ENCODE measurements at places on chromosomes 6 and 20.

DNA sequence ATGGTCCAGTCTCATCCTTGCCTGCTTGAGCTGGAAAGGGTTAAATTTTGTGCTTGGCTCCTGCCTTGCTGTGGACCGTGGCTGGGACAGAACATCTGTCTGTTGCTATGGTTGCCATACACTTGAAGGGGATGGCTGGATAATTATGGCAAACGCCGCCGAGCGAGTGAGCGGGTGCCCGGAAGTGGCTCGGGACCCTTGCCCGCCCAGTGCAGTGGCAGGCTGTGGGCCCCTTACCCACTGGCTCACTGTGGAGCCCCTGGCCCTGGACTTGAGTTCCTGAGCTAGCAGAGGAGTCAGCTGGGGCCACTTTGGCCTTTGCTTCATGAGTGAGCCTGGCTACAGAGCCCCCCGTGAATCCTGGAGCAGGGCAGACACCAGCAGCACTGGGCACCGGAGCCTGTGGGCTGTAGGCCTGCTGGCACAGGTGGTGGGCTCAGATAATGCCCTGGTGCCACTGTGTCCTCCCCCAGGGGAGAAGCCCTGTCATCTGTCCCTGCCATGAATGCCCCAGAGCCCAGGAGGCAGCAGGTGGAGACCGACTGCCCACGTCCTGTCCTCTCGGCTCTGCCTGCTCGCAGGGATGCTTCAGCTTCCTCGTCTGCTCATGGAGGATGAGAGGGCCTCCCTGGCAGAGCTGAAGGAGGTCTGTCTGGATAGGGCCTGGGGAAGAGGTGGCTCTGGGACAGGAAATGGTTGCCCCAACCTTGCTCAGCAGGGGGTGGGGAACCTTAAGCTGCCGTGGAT, 25.5 kb upstream of the NOL4L start:
- no peak for DNase-seq

DNA sequence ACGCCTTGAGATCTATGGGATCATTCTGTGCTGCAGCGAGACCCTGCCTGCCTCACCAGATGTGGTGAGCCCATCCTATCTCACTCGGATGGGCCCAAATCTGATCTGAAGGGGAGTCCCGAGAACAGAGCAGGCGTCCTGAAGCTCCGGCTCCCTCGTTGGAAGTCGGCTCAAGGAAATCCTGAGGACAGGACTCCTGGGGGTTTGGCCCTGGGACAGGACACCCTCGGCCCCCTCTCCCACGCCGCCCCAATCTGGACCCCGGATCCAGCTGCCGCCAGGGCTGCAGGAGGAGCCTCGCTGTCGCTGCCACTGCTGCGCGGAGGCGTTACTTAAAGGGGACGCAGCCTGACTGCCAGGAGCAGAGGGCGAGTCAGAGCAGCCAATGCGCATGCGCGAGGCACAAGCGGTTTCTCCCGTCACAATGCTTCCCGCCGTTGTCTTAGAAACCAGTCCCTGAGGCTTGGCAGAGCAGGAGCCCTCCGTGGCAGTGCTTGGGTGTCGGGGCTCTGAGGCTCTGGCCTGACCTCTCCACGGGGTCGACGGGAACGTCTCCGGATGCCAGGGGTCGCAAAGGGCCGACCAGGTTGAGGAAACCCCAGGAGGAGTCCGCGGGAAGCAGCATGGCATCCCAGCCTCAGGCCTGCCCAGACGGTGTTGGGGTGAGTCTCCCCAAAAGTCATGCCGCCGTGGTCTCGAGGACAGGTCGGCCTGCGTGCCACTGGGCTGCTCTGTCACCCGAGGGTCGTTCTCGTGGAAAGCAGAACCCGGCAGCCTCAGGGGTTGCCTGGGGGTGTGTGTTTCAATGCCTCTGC, 1567.8 kb upstream of the DEFB115 start:
- no peak for DNase-seq

- DNase-seq = no peak
Measured at GRCh38 chr6:134589512-134589911, 271.6 kb upstream of the SGK1 start.

DNA sequence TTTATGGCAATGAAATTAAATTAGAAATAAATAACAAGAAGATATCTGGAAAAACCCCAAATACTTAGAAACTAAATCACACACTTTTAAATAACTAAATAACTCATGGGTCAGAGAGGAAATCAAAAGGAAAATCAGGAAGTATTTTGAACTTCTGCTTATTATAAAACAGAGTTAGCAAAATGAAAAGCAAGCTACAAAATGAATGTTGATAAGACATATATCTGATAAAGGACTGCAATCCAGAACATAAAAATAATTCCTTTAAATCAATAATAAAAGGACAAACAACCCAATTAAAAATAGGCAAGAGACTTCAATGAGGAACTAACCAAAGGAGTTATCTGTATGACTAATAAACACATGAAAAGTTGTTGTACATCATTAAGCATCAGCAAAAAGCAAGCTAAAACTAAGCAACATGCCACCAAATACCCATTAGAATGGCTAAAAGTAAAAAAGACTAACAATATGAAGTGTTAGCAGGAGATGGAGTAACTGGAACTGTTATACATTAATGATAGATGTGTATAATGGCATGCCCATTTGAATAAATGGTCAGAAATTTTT, 38.9 kb upstream of the STMND1 start:
- no peak for DNase-seq

GRCh38 chr6:17666646-17667045, 40.1 kb downstream of the NUP153 start:
- no peak for DNase-seq

DNA sequence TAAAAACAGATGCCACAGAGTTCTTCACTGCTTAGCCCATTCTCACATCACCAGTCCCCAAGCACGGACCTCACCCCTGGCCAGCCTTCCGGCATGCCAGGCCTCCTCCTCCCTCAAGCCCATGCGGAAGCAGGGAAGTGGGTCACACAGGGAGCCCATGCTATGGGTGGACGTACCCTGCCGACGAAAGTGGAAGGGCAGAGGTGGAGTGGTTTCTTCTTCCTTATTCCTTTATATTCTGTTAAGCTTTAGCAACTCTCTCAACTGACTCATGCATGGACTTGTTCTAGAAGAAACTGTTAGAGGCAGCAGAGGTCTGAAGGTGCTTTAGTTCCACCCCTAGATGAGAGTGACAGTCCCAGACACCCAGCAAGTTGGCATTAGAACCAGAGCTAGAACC, 118.6 kb downstream of the LY86 start:
- DNase-seq = no peak

DNA sequence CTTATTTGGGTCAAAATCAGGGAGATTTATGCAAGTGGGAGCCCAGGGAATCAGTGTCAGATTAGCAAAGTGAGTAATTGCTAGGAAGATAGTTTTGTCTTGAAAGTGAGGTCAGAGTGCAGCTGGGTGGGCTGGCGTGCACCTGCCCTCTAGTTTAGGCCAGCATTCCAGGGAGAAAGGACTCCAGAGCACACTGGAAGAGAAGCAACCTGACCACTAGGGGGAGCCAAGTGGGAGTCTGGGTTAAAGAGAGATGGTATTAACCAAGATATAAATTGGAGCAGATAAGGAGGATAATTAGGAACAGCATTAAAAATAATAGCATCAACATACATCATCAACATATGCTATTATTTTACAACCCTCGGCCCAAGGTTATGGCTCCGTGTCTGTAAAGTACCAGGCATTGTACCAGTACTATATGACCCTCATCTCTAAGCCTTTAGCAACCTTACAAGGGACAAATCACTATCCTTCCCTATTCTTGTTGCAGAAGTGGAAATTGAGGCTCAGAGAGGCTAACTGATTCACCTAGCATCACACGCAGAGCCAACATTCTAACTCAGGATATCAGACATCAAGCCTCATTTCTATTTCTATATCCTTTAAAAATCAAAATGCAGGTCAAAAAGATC, 57.8 kb downstream of the SLC2A10 start:
- DNase-seq = no peak

- no peak for DNase-seq
Measured at GRCh38 chr6:48151142-48151541, 40.1 kb upstream of the PTCHD4 start.

DNA sequence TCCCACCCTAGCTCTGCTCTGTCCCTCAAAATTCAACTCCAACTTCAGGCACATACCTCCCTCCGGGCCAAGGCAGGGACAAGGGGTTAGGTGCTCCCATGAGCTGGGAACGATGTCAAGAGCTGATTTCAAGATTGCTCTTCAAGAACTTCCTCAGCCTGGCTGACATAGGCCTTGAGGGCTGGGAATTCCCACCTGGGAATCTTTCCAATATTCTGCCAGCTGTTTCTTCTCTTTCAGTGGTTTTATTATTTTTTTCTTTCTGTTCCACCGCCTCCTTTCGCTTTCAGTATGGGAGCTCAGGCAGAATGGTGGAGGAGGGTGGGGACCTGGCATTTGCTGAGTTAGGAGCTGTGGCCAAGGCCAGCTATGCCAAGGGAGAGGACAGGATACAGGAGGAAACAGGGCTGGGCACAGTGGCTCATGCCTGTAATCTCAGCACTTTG, 33.7 kb downstream of the SRSF3 start:
- no peak for DNase-seq

GRCh38 chr6:3190056-3190455, 32.7 kb upstream of the TUBB2A start:
- no peak for DNase-seq

GRCh38 chr20:31856516-31856915, 11.1 kb upstream of the FOXS1 start:
- no peak for DNase-seq

DNA sequence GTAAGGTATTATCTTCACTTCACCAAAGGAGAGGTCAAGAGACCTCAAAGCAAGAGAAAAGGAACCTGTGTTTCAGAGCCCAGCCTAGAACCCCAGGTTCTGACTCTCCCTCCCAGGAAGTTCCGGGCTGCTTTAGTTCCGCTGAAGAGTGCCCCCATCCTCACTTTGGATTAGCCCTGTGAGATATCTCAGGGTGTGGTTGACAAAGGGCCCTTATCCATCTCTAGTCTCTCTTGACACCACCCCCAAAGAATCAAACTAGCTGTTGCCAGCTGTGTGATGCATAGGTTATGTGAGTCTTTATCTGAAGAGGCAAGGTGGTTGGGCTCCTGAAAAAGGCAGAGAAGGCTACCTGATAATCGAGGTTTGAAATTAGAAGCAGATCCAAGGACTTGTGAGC, 20.6 kb downstream of the BRPF3 start:
- no peak for DNase-seq

- DNase-seq = no peak
Measured at GRCh38 chr20:22442318-22442717, 142.1 kb downstream of the FOXA2 start.

GRCh38 chr6:25774120-25774715, 19.7 kb downstream of the SLC17A4 start:
- DNase-seq = no peak

GRCh38 chr6:3869632-3870527, 20.7 kb downstream of the FAM50B start:
- DNase-seq = no peak

DNA sequence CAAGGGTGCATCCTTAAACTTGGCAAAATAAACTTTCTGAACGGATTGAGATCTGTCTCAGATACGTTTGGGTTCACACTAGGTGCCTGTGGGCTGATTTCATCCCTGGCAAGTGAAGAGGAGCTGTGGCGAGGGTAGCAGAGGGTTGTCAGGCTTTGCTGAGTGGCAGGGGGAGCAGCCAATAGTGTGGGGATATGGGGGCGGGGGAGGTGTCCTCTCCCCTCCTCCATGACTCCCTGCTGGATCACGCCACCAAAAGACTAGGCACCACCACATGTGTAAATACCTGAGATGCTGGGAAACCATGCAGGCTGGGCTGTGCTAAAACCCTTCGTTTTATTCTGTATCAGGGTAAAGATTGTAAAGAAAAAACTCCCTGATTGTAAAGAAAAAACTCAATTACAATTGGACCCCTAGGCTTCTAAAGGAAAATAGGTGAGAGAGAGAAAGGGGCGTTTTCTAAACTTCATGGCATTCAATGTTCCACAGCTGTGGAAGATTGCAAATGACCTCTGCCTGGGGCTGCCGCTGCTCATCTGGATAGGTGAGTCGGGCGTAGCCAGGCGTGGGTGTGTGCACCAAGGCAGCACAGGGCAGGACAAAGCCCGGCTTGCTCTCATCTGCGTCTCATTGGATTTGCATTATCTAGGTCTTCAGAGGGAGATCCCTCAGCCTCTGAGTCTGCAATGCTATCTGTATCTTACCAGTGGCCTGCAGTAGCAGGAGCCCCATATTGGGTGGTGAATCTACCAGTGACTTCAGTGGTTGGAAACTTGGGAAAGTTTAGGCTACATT, 26.9 kb upstream of the ADTRP start:
- no peak for DNase-seq

DNA sequence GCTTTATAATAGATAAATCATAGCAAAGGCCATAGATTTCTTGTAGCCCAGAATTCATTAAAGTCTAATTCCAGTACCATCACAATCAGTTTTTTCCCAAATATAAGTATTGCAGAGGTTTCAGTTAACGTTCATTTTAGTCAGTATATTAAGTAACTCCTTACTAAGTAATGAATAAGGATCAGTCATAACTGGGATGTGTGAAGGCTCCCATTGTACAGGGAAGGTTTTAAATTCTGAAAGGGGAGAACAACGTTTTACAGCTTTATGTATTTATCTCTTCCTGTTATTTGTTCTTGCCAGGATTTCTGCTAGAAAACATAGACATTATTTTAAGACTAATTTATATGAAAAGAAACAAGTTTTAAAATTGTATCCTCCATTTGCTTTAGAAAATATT, 215.5 kb upstream of the LAMP5 start:
- no peak for DNase-seq

GRCh38 chr6:166950443-166950821, 5.9 kb downstream of the RNASET2 start:
- no peak for DNase-seq

- DNase-seq = no peak
Measured at GRCh38 chr6:28206928-28207509, 18.1 kb upstream of the ZSCAN9 start.

- no peak for DNase-seq
Measured at GRCh38 chr6:157276731-157277130, 46.6 kb downstream of the TMEM242 start.

DNA sequence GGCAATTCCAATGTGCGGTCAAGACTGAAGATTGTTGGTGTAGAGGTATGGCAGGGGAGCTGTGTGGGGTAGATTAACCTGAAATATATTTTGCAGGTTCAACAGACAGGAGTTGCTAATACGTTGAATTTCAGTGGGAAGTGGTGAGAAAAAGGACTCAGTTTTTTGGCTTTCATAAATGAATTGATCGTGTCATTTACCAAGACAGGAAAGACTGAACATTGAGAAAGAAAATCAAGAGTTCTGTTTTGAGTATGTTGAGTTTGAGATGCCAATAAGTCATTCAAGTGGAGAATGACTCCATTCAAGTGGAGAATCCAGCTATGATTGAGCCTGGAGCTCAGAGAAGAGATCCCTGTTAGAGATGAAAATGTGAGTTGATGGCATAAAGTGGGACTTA, 31.1 kb downstream of the NFYA start:
- no peak for DNase-seq

DNA sequence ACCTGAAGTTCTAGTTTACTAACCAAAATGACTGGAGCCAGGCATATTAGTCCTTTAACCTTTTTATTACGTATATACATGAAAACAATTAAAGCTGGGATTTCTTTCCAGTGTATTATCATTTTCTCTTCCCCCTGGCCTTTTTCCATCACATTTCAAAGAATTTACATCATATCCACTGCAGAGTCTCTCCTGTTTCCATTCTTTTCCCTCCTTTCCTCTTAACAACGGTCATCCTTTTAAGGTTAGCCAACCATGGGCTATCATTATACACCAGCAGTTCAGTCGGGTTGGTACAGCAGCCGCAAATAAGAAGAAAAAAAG, 104.6 kb downstream of the TFAP2A start:
- no peak for DNase-seq

GRCh38 chr6:26327450-26328264, 37.3 kb upstream of the BTN3A2 start:
- no peak for DNase-seq
